ENCODE measurements at places on chromosomes 1 and 21.

DNA sequence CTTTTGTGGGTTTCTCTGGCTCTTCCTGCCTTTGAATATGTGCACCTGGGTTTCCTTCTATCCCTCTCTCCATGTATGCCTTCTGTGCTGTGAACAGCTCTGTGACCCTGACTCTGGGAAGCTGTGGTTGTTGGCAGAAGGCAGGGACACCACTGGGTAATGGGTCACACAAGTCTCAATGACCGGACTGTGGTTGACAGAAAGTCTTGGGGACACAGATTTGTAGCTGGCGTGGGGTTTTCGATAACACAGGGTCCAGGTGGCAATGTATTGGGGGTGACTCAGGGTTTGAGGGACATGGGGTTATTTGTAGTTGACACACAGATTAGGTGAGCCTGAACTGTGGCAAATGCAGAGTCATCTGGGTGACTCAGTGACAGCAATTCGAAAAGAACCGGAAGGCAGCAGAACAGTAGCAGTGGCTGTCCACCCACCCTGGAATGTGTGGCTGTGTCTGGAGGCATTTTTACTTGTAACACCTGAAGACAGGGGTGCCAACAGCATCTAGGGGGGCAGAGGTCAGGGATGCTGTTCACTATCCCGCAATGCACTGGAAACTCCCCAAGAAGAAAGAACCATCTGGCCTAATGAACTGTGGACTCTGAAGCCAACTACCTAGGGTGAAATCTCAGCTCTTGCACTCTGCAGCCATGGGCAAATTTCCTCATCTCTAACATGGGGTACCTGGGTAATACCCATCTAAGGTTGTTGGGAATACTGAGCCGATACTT, 13.0 kb upstream of the SLC6A9 start:
- no peak for DNase-seq

DNA sequence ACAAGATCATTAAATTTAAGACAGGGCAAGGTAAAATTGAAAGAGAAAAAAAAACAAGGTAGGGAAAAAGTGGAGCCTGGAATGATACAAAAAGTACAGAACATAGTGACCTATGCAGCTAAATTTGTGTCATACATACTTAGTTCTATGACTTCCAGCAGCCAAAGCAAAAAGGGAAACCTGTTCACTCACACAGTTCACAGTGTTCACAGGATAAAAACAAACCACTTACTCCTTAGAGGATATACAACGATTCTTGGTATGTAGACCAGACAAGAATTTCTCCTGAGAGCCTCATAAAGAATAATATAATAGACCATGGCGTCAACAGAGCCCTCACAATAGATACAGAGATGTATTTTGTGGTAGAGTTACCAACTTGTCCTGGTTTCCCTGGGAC, 27.5 kb downstream of the COA7 start:
- no peak for DNase-seq

GRCh38 chr1:2345297-2346075, 45.9 kb downstream of the MORN1 start:
- no peak for DNase-seq

DNA sequence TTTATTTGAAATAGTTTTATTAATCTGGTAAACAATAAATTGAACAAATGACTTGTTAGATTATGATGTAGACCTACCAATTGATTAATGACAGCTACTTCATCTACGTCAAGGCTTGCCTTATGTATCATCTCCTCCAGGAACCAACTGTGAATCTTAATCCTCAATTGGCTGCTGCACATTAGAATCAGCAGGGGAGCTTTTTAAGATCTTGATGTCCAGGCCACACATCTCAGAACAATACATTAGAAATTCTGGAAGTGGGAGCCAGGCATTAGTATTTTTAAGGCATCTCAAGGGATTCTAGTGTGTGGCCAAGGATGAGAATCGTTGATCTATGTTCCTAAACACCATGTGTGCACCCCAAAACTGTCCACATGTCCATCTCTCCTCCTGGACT, 52.0 kb upstream of the LYPLAL1 start:
- no peak for DNase-seq

Data from liver (tissue), 10 donors.